Activated CD8-positive, alpha-beta memory T cell treated with anti-CD3 and anti-CD28 coated beads for 48 hours (primary cell): ENCODE measurements at places on chromosomes 2 and 18.

DNA sequence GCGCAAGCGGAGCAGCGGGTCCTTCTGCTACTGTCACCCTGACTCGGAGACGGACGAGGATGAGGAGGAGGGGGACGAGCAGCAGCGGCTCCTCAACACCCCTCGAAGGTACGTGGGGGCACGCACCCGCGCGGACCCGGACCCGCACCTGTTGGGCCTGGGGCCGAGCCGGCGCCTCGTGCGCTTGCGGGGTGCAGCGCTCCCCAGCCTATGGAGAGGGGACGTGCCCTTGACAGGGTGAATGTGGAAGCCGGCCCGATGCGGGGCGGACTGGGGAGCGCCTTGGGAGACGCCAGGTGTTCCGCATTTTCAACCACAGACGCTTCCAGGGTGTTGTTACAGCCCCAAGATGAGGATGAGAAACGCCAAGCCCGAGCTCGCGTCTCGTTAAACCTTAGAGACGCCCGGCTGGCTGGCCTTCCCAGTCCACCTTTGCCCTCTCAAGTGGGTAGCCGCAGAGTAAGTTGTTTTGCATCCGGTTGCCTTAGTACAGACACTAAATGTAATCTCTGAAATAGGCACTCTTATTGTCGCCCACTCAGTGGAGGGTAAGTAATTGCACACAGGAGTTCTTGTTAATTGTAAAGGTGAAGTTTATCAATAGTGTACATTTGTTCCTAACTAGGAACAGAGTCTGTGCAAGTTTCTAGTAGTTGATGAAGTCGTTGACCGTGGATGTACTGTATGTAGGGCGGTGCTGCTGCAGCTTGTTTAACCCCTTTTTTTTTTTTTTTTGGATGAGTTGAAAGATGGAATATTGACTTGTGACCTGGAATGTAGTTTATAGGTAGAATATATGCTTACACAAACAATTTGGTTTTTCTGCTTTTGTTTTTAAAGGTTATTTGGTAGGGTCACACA lies 815 bp downstream of the GMCL1 start:
- no peak for DNase-seq

GRCh38 chr2:5195636-5196035 lies 496.5 kb upstream of the SOX11 start:
- no peak for DNase-seq

- no peak for DNase-seq
These were observed 22.3 kb downstream of the GNLY start for GRCh38 chr2:85716346-85716914.

- no peak for DNase-seq
These were observed 3.5 kb upstream of the TUBB6 start for GRCh38 chr18:12304351-12305210.
